ENCODE measurements at places on chromosomes 11 and 22. TPM values are rescaled to one million over a fixed set of nuclear protein-coding genes. Genes with fewer than 3 reads are reported as not detected.

Gene LMO2
- 0.47 TPM for total RNA-seq

Gene MTMR2
- total RNA-seq, result 13.4 TPM

Gene LRRC10B
- not detected for total RNA-seq

DNA sequence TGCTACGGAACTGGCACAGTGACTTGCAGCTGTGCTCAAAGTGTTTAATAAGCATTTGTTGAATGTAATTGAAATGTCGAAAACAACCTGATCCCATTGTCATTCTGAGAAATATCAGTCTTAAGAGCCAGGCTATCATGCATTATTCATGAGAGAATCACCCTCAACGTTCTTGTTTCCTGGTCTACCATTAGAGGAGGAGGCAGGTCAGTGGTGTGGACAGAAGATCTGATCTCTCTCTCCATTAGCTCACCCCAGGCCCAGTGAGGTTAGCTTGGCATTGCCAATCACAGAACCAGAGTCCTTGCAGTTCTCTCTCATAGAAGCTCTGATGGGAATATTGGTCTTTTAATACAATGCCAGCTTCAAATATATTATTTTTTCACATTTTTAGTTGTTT, 121.1 kb upstream of the SPON1 start:
- H3K4me3 ChIP-seq, result no peak overlapping the region
- H3K27me3 ChIP-seq, result no peaks in the 10 kb centered on the region
- DNase-seq, result no peak
- no peaks in the 10 kb centered on the region for H3K36me3 ChIP-seq

DNA sequence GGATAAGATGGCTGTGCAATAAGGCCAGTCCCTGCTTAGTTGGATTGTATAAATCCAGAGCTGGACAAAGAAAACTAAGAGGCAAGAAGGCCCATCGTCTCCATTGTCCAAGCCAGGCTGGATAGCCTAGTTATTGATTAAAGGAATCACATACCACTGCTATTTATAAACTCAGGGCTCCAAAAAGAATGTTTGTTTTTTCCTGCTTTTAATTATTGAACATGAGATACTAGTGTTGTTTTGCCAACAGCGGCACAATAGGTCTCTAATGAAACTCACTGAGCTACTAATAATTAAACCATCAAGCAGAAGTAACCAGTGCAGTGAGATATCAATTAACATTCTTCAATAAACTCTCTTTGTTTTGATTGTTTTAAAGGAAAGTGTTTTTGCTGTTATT, 259.7 kb downstream of the INSC start:
- no peak overlapping the region for H3K4me3 ChIP-seq
- no peak overlapping the region for H3K27ac ChIP-seq
- DNase-seq, result no peak
- no peaks in the 10 kb centered on the region for H3K27me3 ChIP-seq
- no peaks in the 10 kb centered on the region for H3K36me3 ChIP-seq

DNA sequence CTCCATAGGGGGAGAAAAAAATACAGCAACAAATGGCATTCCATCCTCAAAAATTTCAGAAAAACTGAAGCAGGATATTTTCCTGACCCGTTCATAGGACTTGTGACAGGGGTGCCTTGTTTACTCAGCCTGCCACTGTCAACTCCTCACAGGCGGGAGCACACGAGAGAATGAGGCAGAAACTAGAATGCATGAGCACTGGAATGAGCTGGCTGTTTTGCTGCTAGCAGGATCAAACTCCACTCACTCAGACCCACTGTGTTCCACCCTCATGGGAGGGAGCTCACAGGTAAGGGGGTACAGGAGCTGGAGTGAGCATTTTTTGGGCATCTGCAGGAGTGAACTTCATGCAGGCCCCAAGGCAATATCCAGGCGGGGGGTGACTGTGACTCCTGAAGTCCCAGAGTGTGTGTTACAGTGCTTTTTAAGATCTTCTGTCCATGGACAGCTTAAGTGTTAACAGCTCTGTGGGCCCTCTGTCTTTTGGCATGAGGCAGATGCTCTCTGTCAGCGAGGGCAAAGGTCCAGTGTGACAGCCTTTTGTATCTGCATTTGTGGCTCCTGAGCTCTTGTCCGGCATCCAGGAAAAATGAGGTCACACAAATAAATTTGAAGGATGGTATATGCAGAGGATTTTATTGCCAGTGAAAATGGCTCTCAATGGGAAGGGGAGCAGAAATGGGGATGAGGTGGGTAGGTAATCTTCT, 905.7 kb upstream of the TENM4 start:
- no peaks in the 10 kb centered on the region for H3K4me1 ChIP-seq
- no peaks in the 10 kb centered on the region for H3K36me3 ChIP-seq
- no peaks in the 10 kb centered on the region for H3K27me3 ChIP-seq
- DNase-seq, result no peak
- no peak overlapping the region for H3K4me3 ChIP-seq

GRCh38 chr11:76105637-76106036, 100.7 kb downstream of the WNT11 start:
- no peak for DNase-seq
- H3K27me3 ChIP-seq, result no peaks in the 10 kb centered on the region
- H3K4me3 ChIP-seq, result no peak overlapping the region
- no peaks in the 10 kb centered on the region for H3K4me1 ChIP-seq

DNA sequence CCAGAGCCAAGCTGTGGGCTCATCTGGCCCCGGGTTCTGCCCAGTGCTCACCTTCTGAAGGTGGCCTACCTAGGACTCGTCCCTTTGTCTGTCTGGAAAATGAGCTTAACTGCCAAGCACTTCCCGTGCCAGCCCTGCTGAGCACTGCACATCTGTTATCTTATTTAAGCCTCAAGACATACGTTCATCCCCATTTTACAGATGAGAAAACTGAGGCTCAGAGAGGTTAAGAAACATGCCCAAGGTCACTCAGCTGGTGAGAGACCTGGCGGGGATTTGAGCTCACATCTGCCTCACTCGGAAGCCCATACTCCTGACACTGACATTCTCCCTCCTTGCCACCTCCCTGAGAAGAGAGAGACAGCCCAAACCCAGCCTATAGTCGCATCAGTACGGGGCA, 226.2 kb downstream of the MN1 start:
- no peak overlapping the region for H3K27ac ChIP-seq
- no peaks in the 10 kb centered on the region for H3K36me3 ChIP-seq
- no peaks in the 10 kb centered on the region for H3K4me1 ChIP-seq
- DNase-seq, result no peak

- H3K27me3 ChIP-seq, result no peaks in the 10 kb centered on the region
- no peak overlapping the region for H3K27ac ChIP-seq
- H3K4me3 ChIP-seq, result no peak overlapping the region
- no peaks in the 10 kb centered on the region for H3K36me3 ChIP-seq
Observed at GRCh38 chr11:104844451-104844850, 53.8 kb downstream of the CASP12 start.

DNA sequence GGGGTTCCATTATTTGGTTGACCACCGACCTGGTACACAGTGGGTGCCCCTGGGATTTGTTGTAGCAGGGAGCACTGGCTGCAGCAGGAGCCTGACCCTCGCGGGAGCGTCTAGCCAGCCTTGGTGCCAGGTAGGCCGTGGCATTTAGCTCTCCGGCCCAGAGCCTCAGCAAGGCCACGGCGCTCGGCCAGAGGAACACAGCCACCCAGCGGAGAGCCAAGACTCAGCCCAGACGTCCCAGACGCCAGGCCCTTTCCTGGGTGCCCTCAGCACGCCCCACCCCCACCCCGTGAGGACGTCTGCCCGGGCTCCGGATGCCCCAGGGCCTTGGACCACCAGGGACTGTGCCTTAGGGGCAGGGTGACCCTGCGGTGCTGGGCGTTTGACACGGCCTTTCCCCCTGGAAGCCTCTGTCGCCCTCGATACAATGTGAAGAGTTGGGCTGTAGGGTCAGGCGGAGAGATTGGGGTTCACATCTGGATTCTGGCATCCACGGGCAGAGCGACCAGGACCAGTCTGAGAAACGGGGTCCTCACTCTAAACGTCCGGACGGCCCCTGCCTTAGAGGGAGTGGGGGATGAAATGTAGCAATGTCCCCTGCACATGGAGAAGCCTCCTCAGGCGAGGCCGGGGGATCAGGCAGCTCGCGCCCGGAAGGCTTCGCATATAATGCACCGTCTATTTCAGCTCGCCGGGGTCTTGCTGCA, 99.2 kb upstream of the FGF3 start:
- H3K27ac ChIP-seq, result no peak overlapping the region
- no peak for DNase-seq
- H3K36me3 ChIP-seq, result no peaks in the 10 kb centered on the region
- H3K4me1 ChIP-seq, result no peaks in the 10 kb centered on the region

DNA sequence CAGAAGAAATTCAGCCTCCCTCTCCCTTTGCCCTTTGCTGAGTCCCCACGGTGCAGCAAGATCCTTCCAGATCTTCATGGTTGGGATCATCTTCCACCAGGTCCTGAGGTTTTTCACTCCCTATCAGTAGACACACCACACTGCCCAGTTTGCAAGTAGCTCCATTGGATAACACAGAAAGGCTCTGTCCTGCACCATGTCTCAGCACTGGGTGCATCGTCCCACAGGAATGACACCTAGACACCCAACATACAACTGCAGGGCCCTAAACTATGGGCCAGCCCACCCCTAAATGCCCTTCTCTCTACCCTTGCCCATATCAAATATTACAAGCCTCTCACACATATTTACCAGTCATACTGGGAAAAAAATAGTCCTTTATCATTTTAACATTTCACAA, 9.4 kb downstream of the KLHL22 start:
- peaks cover 26% of the 10 kb centered on the region for H3K4me1 ChIP-seq
- peaks cover 11% of the 10 kb centered on the region for H3K36me3 ChIP-seq
- no peak for DNase-seq
- no peaks in the 10 kb centered on the region for H3K27me3 ChIP-seq

- no peaks in the 10 kb centered on the region for H3K4me1 ChIP-seq
- no peaks in the 10 kb centered on the region for H3K36me3 ChIP-seq
- H3K27me3 ChIP-seq, result no peaks in the 10 kb centered on the region
- H3K27ac ChIP-seq, result no peak overlapping the region
- H3K4me3 ChIP-seq, result no peak overlapping the region
Observed at GRCh38 chr11:22349491-22349890, 11.3 kb downstream of the SLC17A6 start.

DNA sequence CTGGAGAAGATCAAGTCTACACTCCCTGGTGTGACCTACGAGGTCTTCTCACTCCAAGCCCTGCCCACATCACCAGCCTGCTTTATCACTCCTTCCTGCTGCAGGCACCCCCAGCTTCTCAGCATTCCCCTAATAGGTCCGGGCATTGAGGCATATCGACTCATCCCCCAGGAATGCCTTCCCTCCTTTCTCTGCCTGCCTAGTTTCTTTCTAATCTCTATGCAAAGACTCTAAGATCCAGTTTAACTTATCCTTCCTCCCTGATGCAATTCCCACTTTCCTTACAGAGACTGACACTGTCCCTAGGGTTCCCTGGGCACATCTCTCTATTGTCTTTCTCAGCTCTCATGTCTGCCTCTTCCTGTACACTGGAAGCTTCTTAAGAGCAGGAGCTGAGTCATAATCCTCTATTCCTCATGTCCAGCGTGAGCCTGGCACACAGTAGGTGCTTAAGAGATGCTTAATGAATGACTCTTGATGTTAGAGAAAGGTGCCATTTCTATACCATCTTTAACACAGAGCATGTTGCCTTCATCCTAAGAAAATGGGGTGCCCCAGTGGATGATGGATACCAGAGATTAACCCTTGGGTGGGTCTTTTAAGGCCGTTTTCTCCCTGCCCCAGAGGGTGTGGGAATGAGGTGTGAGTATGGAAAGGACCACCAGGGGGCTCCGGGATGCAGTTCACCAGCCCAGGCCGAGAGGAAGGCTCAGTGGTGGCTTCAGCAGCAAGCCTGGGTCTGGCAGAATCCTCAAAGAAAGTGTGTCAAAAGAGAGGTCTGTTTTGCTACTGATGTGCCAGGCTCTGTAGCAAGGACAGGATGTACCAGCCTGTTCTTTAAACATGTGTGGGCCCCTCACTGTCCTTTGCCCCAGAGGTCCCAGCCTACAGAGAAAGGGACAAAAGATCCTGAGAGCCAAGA, 34.7 kb downstream of the PARVA start:
- no peaks in the 10 kb centered on the region for H3K4me1 ChIP-seq
- no peak overlapping the region for H3K4me3 ChIP-seq
- no peak overlapping the region for H3K27ac ChIP-seq

DNA sequence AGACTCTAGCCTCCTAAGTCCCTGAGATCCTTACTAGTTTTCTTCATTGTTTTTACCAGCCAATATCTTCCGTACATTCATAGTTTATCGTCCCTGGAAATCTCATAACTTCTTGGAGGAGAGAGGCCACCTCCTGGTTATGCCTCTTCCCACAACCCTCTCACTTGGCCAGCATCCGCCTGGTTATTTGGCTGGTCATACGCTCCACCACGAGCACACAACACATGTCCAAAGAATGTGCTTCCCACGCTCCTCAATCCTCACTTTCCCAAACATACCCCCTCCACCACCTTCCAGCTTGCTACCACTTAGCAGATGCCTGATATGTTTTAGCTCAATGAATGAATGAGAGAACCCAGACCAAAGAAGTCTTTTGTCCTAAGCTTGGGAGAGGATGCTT, 83.5 kb upstream of the EIF3D start:
- H3K4me3 ChIP-seq, result no peak overlapping the region
- H3K4me1 ChIP-seq, result no peaks in the 10 kb centered on the region
- DNase-seq, result no peak
- H3K36me3 ChIP-seq, result no peaks in the 10 kb centered on the region
- peaks cover 7% of the 10 kb centered on the region for H3K27me3 ChIP-seq

GRCh38 chr11:1295086-1295485, 14.3 kb downstream of the TOLLIP start:
- H3K36me3 ChIP-seq, result peaks cover 28% of the 10 kb centered on the region
- H3K4me1 ChIP-seq, result no peaks in the 10 kb centered on the region
- no peaks in the 10 kb centered on the region for H3K27me3 ChIP-seq
- no peak overlapping the region for H3K27ac ChIP-seq

DNA sequence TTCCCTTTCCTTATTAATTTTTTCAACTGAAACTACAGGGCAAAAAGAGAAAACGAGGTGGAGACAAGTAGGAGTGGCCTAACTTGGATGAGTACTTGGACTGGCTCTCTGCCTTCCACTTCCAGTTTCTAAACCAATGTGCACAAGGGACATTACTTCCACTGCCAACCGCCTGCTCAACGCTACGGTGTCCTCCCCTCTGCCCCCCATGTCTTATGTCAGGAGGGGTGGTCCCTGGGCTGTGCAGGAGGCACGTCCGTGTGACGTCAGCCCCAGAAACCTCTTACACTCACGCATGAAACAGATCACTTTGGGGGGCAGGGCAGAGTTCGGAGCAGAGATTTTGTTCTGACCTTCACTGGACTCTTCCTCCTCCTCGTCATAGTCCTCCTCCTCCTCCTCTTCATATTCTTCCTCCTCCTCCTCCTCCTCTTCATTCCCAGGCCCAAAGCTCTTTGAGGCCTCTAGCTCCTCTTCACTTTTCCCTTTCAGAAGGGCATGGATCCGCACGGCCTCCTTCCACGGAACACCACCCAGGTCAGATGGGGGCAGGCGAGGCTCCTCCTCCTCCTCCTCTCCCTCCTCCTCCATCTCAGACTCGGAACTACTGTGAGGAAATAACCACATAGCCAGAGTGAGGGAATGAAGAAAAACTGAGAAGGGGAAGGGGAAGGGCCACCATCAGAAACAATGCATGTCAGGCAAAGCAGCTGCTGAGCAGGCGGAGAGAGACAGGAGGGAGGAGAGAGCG, 57.4 kb upstream of the BID start:
- no peaks in the 10 kb centered on the region for H3K36me3 ChIP-seq
- no peak overlapping the region for H3K27ac ChIP-seq
- no peak for DNase-seq
- H3K4me3 ChIP-seq, result no peak overlapping the region
- peaks cover 4% of the 10 kb centered on the region for H3K4me1 ChIP-seq
- no peaks in the 10 kb centered on the region for H3K27me3 ChIP-seq

Data from CD4-positive, alpha-beta memory T cell (primary cell).